ENCODE measurements at places on chromosomes 16 and 17.

DNA sequence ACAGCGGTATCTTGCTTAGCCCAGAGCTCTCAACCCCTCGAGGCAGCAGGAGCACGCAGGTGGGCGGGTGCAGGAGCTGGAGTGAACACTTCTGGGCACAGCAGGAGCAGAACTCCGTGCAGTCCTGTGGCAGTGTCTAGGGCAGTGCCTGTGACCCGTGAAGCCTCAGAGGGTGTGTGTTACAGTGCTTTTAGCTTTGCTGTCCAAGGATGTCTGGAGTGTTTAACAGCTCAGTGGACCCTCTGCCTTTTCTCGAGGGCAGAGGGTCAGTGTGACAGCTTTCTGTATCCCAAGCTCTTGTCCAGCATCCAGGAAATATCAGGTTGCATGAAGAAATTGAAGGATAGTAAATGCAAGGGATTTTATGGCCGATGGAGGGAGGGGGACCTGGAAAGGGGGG, 16.4 kb upstream of the SSTR5 start:
- DNase-seq: no peak

GRCh38 chr17:17523001-17523730, 27.0 kb upstream of the RASD1 start:
- peak; percentile 38 for DNase-seq

- DNase-seq: no peak
Observed at GRCh38 chr16:87458424-87458915, 34.4 kb downstream of the ZCCHC14 start.

- no peak for DNase-seq
Observed at GRCh38 chr17:77127735-77128361, 12.9 kb upstream of the SEC14L1 start.

GRCh38 chr16:84423416-84423837, 55.1 kb downstream of the ATP2C2 start:
- no peak for DNase-seq

DNA sequence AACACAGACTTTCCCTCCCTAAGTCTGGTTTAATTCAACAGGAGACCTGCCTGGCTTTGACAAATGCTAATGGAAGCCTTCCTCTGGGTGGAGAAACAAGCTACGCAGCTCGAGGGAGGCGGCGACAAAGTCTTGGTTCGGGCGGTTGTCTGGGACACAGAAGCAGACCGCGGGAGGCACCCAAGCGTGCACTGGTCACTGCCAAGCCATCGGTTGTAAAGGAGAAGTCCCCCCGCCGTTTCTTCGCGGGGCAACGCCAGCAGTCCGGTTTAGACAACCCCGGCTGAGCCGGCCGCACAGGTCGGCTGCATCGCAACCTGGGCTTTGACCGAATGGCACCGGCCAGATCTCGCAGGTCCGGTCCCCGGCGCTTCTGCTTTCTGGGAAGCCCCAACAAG, 586 bp downstream of the GLYR1 start:
- DNase-seq: peak; percentile 44

GRCh38 chr17:14211801-14212200, 24.9 kb downstream of the CDRT15 start:
- no peak for DNase-seq

DNA sequence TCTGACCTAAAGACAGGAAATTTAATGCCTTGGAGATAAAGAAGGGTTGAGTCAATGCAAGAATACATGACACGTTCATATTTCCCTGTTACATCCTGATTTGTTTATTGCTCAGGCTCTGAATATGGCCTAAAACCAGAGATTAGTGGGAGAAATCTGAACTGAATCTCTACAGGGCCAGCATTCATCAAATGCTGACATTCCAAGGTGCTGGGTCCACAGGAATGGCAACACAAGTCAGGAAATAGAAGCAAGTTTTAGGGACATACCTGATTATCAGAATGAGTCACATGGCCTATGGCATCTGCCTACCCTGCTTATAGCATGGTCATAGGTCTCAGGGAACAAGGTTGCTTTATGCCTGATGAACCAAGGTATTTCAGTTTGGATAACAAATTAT, 117.4 kb upstream of the CES5A start:
- no peak for DNase-seq

DNA sequence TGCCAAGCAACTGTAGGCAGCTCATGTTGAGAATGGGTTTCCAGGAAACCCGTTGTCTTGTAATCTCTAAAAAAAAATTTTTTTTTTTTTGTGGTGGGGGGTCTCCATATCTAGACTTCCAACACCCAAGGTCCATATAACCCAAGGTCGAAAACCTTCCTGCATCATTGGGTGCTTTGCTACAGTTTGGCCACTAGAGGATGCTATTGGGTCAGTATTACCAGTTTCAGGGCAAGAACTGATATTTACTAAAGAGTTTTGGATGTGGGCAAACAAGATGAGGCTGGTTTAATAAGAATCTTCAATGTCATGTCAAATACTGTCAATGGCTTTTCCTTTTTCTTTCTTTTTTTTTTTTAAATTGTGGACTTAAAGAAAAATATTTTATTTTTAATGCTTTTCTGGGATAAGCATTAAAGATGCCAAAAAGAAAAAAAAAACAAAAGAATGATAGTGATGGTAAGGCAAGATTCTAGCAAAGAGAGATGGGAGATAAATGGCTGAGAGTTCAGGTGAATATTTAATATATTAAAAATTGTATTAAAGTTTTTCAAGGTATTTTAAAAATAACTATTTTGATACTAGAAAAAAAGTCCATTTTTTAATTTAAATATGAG, 62.2 kb downstream of the DHRS7C start:
- peak; percentile 26 for DNase-seq

DNA sequence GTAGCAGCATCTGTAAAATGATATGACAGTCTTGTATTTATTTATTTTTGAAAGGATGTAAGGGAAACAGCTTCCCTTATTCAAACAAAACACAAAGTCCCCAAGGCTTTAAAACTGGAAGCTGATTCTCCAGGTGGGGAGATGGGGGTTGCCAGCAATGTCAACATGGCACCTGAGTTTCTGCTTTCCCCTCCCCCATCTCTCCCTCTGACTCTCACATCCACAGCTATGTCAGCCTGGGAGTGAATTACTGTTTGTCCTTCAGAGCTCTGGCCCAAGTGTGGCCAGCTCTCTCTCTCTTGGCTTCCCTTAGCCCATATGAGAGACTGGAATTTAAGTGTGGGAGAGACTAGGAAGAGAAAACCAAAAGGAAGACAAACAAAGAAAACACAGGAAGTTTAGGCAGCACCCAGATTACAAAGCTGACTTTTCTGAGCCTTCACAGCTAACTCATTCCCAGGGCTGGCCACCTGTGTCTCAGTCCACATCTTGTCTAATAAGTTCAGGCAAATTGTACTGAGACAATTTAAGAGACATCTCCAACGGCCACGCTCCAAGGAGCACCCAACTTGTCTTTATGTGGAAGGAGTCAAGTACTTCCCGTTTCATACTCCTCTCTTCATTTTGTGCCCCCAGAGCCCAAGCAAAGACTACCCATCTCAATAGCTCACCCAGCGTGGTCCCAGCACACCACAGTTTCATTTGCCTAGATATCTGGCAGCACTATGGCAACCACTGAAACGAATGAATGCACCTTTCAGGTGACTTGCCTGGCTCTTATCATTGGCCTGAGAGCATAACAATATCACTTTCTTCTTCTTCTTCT, 69.2 kb downstream of the SOX9 start:
- DNase-seq: no peak

DNA sequence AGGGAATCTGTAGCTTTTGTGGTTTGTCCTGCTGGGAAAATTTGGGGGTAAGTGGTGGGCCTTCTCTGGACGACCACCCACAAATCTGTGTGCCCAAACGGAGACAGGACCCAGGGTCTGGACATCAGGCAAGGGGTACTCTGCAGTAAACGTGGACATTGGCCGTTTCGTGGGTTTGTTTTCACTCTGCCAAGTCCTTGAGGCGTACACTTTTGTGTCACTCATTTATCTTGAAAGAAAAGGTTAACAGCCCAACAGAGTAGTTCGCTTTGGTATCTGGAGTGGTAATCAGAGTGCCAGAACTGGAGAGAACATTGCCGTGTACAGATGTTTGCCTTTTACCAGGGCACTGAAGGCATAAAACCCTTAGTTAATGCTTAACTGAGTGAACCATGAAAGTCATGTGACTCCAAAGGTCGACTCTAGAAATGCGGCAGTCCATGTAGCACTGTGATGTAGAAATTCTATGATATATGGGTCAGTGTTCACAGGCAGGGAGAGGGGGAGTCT, 15.4 kb downstream of the NAA60 start:
- no peak for DNase-seq

DNA sequence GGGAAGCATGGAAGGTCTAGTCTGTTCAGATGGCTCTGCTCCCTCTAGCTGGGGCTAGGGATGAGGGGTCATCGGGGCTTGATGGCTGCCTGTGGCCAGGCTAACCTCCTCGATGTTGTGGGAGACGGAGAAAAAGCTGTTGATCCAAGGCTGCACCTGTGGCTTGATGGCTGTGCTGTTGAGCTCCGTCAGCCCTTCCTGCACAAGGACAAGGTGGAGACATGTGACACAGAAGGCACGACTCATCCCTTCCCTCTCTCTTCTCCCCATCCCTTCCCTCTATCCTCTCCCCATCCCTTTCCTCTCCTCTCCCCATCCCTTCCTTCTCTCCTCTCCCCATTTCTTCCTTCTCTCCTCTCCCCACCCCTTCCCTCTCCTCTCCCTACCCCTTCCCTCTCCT, 28.2 kb downstream of the FCSK start:
- DNase-seq: no peak

DNA sequence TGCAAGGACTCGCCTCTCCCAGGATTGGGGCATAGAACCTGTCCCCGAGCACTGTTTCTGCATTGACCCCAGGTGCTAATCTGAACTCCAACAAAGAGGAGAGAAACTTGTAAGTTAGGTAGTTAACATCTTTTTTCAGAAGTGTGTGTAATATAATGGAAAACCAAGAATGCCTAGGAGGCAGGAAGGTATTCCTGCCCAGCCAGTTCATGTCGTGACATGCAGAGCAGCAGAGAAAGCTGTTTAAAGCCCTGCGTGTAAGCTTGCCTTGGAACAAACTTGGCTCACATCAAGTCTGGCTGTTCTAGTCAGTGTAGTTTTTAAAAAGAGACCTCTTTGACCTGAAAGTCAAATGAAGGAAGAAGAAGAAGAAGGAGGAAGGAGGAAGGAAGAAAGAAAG, 2.1 kb upstream of the GNA13 start:
- DNase-seq: no peak

DNA sequence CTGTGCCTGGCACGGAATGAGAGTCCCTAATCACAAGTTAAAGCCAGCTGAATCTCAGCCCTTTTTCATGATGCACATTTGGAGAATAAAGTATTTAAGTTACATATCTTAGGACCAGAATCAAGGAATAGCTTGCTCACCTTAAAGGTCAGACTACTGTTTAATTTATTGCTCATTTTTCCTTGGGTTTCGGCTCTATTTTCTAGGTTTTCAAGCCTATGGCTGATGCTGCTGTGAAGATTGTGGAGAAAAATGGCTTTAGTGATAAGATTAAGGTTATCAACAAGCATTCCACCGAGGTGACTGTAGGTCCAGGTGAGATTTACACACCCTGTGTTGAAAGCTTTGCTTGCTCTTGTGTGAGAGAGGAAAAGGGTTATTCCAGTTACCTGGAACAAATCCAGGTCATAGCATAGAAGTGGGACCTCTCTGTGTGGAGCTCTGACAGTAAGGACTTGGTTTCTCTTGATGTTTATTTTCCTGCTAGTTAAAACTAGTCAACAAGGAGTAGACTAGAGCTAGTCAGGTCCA, 18.1 kb downstream of the PRMT7 start:
- no peak for DNase-seq

DNA sequence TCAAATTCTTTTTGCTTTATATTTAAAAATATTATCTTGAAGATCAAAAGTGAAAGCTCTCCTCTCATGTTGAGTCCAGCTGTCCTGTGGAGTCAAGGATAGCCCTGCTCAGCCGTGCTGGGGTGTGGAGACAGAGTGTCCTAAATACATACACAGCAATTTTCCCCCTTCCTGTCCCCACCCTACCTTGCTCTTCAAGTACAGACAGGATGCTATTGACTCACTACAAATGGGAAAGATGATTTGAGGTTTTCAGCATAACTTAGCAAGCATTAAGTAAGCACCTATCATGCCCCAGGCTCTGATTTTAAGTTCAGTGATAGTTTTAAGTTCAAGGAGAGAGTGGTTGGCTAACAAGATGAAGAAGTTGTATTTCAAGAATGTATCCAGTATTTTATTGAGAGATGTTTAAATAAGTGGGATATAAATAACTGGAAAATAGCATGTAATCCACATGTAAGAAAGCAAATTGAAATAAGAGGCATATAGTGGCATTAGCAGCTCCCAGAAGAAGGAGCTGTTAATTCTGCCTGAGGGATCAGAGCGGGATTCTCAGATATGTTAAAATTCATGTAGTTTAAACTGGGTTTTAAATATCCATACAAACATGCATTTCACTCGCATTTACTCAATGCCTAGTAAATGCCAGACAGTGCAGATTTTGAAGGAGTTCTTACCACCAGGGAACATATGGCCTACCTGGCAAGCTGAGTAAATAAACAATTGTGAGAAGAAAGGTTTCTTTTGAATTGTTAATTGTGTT, 183.5 kb upstream of the ANKFN1 start:
- DNase-seq: no peak

DNA sequence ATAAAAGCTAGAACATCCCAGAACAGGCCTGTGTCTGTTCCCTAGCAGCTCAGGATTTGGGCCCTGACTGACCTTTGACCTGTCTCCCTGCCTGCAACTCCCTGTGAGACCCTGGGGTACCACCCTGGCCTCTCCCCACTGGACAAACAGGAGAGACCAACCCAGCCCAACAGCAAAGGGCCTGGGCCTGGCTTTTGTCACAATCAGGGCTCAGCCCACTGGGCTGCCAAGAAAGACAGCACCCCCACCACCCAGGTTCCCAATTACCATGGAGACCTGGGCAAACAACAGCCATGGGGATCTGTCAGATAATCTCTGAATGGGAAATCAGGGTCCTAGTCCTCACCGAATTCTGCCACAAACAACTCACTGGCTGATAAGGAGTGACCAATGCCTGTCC, 11.1 kb downstream of the PLLP start:
- DNase-seq: no peak

DNA sequence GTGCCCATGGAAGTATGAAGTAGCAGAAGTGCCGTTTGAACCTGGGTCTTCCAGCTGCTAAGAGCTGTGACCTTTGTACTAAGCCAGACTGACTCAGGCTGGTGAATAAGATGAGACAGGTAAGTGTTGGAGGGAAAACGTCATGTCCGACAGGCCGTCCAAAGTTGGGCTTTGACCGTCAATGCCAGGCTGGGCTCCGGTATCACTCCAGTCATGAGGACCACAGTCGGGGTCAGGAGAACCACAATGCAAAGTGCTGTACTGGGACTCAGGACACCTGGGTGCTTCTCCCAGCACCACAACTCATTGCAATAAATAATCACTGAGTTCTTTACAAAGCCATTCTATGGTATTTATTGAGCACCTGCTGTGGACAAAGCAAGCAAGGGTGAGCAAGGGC, 268.6 kb downstream of the HAPSTR1 start:
- DNase-seq: no peak
